ENCODE measurements at places on chromosomes 3 and 15.

DNA sequence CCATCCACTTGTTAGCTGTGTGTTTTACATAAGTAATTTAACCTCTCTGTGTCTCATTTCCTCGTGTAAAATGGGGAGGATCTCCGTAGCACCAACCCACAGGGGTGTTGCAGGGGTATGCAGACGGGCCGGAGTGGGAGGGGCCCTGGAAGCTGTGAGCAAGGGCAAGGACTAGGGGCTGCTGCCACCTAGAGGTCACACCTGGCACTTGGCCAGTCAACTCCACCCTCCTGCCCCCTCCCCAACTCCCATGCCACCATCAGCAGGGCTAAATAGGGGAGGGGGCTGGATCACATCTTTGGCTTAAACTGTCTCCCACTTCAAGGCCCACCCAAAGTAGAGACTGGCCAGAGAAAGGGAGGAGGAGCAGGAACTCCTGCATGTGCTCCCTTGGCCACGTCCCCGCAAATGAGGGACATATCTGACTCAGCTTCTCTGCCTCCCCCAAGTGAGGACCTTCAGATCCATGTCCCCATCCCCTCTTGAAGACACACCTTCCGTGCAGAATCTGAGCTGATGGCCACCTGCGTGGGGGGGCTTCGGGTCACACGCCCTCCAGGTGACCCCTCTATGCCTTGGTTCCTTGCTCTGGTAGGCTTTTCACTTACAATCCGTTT, 2.6 kb downstream of the CCDC9B start:
- no peak for DNase-seq

GRCh38 chr3:168021737-168022450, 73.8 kb downstream of the GOLIM4 start:
- DNase-seq = no peak

DNA sequence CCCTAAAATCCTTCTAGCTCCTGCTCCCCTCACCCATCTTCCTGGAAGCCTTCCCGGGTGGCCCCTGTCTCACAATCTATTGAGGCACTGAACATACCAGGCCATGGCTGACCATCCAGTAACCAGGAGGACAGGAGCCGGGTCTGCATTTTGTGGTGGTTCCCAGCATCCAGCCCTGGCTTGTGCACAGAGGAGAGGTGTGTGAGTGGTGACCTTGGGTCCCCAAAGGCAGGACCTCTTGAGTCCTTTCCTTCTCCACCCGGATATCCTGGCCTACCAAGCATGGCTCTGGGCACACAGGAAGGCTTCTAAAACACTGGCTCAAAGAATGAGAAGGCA, 7.8 kb downstream of the CSK start:
- DNase-seq = no peak

DNA sequence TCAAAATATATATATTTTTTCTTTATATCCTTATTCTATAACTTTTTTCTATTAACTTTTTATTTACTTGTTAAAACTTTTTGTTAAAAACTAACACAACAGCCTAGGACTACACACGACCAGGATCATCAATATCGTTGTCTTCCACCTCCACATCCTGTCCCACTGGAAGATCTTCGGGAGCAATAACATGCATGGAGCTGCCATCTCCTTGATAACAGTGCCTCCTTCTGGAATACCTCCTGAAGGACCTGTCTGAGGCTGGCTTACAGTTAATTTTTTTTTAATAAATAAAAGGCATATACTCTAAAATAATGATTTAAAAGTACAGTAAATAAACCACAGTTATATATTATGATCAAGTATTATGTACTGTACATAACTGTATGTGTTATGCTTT, 58.9 kb downstream of the SFMBT1 start:
- no peak for DNase-seq

- no peak for DNase-seq
Observed at GRCh38 chr3:14765576-14766427, 53.0 kb upstream of the FGD5 start.

DNA sequence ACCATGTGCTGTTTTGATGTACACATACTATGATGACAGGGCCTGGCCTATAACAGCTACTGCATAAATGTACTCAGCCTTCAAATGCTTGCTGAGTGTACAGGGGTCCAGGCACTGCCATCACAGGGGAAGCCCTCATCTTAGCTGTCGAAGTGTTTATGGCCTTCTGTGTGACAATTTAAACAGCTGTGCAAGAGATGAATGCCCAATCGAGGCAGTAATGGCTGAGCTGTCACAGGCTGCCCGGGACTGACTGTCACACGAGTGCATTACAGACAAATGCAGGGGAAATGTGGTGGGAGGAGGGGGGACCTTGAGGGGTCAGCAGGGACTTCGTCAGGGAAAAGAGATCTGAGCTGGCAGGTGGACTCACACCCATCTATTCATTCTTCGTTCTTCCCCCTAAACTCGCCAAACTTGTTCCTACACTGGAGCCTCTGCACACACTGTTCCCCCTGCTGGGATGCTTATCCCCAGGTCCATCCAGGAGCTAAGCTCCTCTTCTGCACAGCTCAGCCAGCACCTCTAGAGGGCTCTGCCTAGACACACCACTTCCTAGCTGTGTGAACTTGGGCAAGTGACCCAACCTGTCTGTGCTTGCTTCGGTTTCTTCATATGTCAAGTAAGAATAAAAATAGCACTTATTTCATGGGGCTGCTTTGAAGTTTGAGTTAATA, 156.2 kb upstream of the IQSEC1 start:
- peak; percentile 43 for DNase-seq

GRCh38 chr15:81573098-81573746, 199.2 kb upstream of the TMC3 start:
- no peak for DNase-seq

DNA sequence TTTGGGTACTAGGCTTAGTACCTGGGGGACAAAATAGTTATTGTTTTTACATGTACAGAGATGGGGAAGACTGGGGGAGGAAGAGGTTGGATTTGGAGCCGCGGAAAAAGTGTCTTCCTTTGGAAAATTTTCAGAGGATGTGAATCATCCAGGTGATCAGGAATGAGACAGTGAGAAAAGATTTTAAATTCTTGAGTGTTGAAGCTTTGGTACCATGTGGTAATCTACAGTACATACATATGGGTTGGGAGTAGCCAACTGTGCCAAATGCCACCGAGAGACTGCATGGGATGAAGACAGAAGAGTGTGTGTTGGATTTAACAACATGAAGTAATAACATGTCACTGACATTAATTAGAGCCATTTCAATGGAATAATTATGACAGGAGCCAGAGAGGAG, 1238.2 kb downstream of the ROBO1 start:
- no peak for DNase-seq

- no peak for DNase-seq
Observed at GRCh38 chr15:77495838-77496596, 75.3 kb downstream of the HMG20A start.
